Astrocyte (in vitro differentiated cells and primary cell): ENCODE measurements at places on chromosomes 13 and 19. TPM values are rescaled to one million over a fixed set of nuclear protein-coding genes. Genes with fewer than 3 reads are reported as not detected.
A peak's percentile ranks its signal among the peaks of the same experiment; 100 is the strongest.

The RCBTB2 gene
- 4.3 and 4.8 TPM in 2 replicates for total RNA-seq

The PTGIR gene
- total RNA-seq: 0.50 and 0.52 TPM in 2 replicates

The MBD3L3 gene
- not detected in 2 replicates for total RNA-seq

The ETV2 gene
- 0.45 TPM in 1 of 2 replicates, not detected in the other for total RNA-seq

The ACP7 gene
- total RNA-seq: not detected in 2 replicates

The CD209 gene
- total RNA-seq: not detected in 2 replicates

The CBARP gene
- total RNA-seq: 18.8 and 19.8 TPM in 2 replicates

The C13orf42 gene
- not detected in 2 replicates for total RNA-seq

The SLITRK5 gene
- 2.0 and 2.1 TPM in 2 replicates for total RNA-seq

The ZNF699 gene
- 2.8 and 3.0 TPM in 2 replicates for total RNA-seq

The EPS8L1 gene
- total RNA-seq: 7.6 and 9.2 TPM in 2 replicates

The GAPDHS gene
- total RNA-seq: not detected in 2 replicates

- no peak for DNase-seq
- no peak overlapping the region for H3K27ac ChIP-seq
- no peaks in the 10 kb centered on the region for H3K36me3 ChIP-seq
- H3K4me1 ChIP-seq: no peaks in the 10 kb centered on the region
Measured at GRCh38 chr13:32205431-32206096, 109.6 kb downstream of the ZAR1L start.

DNA sequence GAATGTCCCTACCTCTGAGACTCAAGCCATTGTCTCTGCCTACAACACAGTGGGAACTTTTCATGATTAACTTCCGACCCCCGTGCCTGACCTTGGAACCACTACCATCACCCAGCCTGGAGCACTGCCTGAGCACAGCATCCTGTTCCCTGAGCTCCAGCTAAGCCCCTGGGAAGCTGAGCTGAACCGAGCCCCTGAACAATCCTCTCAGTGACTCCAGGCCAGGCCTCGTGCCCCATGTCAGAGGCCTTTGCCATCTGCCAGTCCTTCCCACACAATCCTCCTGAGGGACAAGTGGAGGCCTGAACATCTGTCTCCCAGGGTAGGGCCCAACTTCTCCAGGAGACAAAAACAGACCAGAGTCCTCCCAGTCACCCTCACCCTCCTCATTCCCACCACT lies 17.5 kb downstream of the CEACAM3 start:
- no peaks in the 10 kb centered on the region for H3K27me3 ChIP-seq
- no peak overlapping the region for H3K4me3 ChIP-seq
- H3K27ac ChIP-seq: no peak overlapping the region
- H3K4me1 ChIP-seq: no peaks in the 10 kb centered on the region

DNA sequence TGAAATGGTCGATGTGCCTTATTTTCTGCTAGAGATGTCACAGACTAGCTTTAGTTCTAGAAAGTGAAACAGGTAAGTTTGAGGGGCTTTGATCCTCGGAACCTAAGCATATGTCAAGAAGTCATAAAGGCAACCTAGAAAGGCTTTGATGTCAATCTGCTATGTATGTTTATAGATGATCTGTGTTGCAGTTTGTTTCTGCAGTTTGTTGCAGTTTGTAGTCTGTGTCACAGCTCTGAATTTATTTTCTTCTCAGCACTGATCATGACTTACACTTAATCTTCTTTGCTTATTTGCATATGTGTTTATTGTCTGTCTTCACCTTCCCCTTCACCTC lies 5.9 kb downstream of the LSM14A start:
- peaks cover 23% of the 10 kb centered on the region for H3K4me1 ChIP-seq
- H3K27ac ChIP-seq: no peak overlapping the region
- H3K36me3 ChIP-seq: peaks cover 2% of the 10 kb centered on the region

DNA sequence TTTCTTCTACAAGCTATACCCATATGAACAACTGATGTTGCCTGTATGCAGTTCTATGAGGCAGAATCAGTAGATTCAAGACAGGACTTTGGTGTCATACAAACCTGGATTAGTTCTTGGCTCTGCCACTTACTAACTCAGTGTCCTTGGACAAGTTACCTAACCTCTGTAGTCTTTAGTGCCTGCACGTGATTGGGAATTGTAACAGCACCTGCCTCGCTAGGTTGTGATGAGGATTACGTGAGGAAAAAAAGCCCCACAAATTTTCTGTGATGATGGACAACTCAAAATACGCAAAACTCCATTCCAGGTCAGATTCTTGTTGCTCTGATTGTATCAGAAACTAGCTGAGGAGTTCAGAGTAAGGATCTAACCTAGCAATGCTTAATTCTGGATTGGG lies 89.3 kb downstream of the LRCH1 start:
- H3K27ac ChIP-seq: peak overlapping the region; percentile 7
- no peaks in the 10 kb centered on the region for H3K27me3 ChIP-seq
- H3K36me3 ChIP-seq: no peaks in the 10 kb centered on the region

DNA sequence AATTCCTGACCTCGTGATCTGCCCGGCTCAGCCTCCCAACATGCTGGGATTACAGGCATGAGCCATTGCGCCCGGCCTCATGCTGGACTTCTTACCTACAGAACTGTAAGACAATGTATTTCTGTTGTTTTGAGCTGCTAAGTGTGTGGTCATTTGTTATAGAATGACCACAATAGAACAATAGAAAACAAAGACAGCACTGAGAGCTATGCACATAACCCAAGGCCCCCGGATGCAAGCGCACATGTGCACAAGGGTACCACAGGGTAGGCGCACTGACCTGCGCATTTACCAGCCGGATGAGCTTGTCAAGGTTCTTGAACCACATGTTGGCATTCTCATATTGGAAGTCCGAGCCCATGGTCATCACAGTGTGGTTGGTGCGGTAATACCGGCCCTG lies 5.6 kb downstream of the MAN2B1 start:
- H3K4me3 ChIP-seq: no peak overlapping the region
- H3K27ac ChIP-seq: no peak overlapping the region
- H3K27me3 ChIP-seq: no peaks in the 10 kb centered on the region

GRCh38 chr13:48808683-48809082 lies 155.0 kb downstream of the CYSLTR2 start:
- no peak overlapping the region for H3K4me3 ChIP-seq
- H3K27ac ChIP-seq: no peak overlapping the region
- H3K36me3 ChIP-seq: no peaks in the 10 kb centered on the region
- H3K4me1 ChIP-seq: no peaks in the 10 kb centered on the region

DNA sequence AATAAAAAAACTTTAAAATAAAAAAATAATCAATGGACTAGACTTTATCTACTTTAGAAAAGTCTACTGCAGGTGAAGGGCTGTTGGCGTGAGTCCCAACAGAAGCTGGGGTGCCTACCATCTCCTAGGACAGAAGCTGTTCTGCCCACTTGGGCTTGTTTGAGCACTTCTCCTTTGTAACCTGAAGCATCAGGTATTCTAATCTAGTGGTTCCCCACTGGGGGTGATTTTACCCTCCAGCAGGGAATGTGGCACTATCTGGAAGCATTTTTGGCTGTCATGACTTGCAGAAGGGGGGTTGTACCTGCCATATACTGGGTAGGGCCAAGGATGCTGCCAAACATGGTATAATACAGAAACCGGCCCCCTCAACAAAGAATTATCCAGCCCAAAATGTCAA lies 16.2 kb upstream of the DOCK9 start:
- H3K4me1 ChIP-seq: peaks cover 9% of the 10 kb centered on the region
- no peaks in the 10 kb centered on the region for H3K36me3 ChIP-seq
- H3K27me3 ChIP-seq: no peaks in the 10 kb centered on the region
- H3K27ac ChIP-seq: no peak overlapping the region

- no peak for DNase-seq
- peaks cover 8% of the 10 kb centered on the region for H3K27me3 ChIP-seq
- H3K27ac ChIP-seq: no peak overlapping the region
- H3K4me1 ChIP-seq: no peaks in the 10 kb centered on the region
- H3K4me3 ChIP-seq: no peak overlapping the region
Measured at GRCh38 chr13:46529216-46529919, 23.6 kb upstream of the LRCH1 start.

DNA sequence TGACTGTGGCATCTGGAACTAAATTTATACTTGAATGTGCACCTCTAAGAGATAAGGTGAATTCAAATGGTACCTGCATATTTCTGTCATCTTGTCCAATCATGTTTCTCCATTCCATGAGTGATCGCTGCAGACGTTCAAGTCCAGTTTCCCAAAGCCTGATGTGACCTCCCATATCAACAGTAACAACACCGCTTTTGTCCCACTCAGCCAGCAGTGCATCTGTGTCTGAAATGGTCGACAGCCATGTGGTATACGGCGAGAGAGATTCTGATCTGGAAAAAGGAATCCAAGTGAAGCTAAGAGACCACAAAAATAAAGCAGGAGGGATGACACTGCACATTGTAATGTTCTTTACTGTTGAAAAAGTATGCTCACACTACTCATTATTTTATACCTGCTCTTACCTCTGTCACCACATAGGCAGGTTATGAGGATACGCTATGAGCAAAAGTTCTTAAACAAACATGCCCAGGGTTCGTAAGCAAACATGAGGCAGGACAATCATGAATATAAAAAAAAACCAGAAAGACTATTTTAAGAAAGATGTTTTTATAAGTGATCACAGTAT lies 213.6 kb downstream of the RGCC start:
- H3K4me1 ChIP-seq: peaks cover 3% of the 10 kb centered on the region
- no peak for DNase-seq
- no peak overlapping the region for H3K27ac ChIP-seq
- H3K27me3 ChIP-seq: no peaks in the 10 kb centered on the region
- no peaks in the 10 kb centered on the region for H3K36me3 ChIP-seq

- no peaks in the 10 kb centered on the region for H3K36me3 ChIP-seq
- H3K27me3 ChIP-seq: no peaks in the 10 kb centered on the region
- no peaks in the 10 kb centered on the region for H3K4me1 ChIP-seq
- no peak for DNase-seq
Measured at GRCh38 chr13:104616990-104617389, 1550.8 kb upstream of the SLC10A2 start.

GRCh38 chr13:86020351-86021002 lies 221.3 kb upstream of the SLITRK6 start:
- no peaks in the 10 kb centered on the region for H3K36me3 ChIP-seq
- H3K27me3 ChIP-seq: no peaks in the 10 kb centered on the region
- H3K4me1 ChIP-seq: no peaks in the 10 kb centered on the region

DNA sequence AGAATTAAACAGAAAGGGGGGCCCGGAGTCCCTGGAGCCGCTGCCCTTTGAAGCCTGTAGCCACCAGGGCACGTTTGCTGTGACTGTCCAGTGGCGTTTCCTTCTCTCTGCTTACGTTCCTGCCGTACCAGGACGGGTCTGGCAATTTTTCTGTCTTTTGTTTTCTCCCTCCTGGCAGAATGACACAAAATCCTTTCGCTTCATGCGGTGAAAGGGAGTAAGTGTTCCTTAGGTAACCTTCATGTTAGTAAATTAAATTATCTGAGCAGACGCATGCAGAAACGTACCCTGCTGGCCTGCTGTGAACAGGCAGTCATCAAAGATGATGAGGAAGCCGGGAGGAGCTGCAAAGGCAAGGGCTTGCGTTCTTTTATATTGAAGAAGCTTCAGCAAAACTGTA lies 299.3 kb upstream of the ARGLU1 start:
- peaks cover 2% of the 10 kb centered on the region for H3K4me1 ChIP-seq
- no peak for DNase-seq
- H3K27me3 ChIP-seq: no peaks in the 10 kb centered on the region
- H3K27ac ChIP-seq: no peak overlapping the region
- peak overlapping the region; percentile 46 for H3K4me3 ChIP-seq
- H3K36me3 ChIP-seq: no peaks in the 10 kb centered on the region

- peaks cover 20% of the 10 kb centered on the region for H3K4me1 ChIP-seq
- H3K4me3 ChIP-seq: no peak overlapping the region
- H3K27me3 ChIP-seq: no peaks in the 10 kb centered on the region
- no peaks in the 10 kb centered on the region for H3K36me3 ChIP-seq
- DNase-seq: peak; percentile 57
- H3K27ac ChIP-seq: no peak overlapping the region
Measured at GRCh38 chr19:29681422-29682235, 16.4 kb downstream of the PLEKHF1 start.

GRCh38 chr13:27022571-27023311 lies 148.9 kb downstream of the USP12 start:
- H3K27ac ChIP-seq: no peak overlapping the region
- H3K4me1 ChIP-seq: peaks cover 15% of the 10 kb centered on the region
- no peak overlapping the region for H3K4me3 ChIP-seq
- peak; percentile 68 for DNase-seq
- no peaks in the 10 kb centered on the region for H3K36me3 ChIP-seq

DNA sequence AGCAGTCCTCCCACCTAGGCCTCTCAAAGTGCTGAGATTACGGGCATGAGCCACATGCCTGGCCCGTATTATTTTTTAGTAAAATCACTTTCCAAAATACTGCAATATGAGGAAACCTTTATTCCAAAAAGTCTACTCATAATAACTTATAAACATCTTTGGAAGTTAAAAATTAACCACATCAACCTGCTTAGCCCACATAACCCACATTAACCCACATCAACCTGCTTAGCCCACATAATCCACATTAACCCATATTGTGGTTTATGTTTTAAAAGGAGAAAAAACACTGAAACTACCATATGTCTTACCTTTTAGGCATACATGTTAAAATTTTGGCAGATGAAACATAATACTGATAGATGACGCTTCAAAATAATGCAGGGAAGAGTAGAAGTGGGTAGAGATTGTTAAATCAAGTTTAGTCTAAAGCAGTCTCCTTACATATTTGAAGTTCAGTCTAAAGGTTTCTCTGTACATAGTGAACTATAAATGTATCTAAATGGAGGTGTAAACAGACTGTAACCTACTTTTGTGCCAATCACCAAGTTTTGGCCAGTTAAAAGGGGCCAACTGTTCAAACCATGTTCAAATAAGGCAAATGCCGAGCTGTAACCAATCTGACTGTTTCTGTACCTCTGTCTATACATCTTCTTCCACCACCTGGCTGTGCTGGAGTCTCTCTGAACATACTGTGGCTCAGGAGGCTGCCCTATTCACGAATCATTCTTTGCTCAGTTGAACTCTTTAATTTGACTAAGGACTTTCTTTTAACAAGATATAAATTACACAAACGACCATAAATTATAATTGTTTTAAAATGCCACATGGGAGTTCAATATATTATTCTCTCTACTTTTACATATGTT lies 14.5 kb downstream of the KPNA3 start:
- no peak overlapping the region for H3K4me3 ChIP-seq
- no peak overlapping the region for H3K27ac ChIP-seq
- no peaks in the 10 kb centered on the region for H3K4me1 ChIP-seq
- no peaks in the 10 kb centered on the region for H3K36me3 ChIP-seq
- no peak for DNase-seq
- H3K27me3 ChIP-seq: no peaks in the 10 kb centered on the region

DNA sequence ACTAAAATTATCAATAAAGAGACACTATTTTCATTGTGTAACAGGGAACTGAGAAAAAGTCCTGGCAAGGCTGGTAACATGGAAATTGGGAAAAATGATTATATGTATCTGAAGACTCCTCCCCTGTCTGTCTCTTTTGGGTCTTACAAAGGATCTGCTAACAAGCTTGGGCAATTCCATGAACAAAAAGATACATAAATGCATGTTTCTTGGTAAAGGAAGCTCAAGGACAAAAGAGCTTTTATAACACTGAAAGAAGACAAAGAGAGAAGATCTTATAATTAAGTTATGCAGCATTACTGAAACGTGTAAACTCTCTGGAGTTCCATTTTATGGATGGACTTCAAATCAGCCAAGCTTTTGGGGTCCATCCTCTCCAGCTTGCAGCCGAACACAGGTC lies 29.2 kb downstream of the EFNB2 start:
- no peak for DNase-seq
- H3K27me3 ChIP-seq: no peaks in the 10 kb centered on the region
- H3K36me3 ChIP-seq: peaks cover 19% of the 10 kb centered on the region
- H3K4me3 ChIP-seq: no peak overlapping the region
- H3K4me1 ChIP-seq: peaks cover 35% of the 10 kb centered on the region
- no peak overlapping the region for H3K27ac ChIP-seq
